Kidney (tissue), 22 donors: ENCODE measurements at places on chromosomes 1 and 21. TPM values are rescaled to one million over a fixed set of nuclear protein-coding genes. Genes with fewer than 3 reads are reported as not detected.
A peak's percentile ranks its signal among the peaks of the same experiment; 100 is the strongest.

DNA sequence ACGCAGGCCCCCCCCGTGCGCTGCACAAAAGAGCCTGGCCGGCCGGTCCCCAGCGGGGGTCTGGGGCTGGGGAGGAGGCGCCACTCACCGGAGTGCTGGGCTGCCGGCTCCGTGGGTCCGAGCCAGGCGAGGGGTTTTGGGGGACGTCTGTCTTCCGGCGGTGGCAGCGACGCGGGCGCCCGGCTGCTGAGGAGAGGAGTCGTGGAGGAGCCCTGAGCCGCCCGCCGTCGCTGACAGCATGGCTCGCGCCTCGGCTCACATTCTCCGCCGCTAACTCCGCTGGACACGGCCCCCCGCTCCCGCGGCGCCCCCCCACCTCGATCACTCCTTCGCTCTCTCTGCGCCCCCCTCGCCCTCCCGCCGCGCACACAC lies 649 bp downstream of the AHDC1 start:
- peak overlapping the region; percentile 95 for H3K27ac ChIP-seq
- DNase-seq: no peak
- H3K27me3 ChIP-seq: no peaks in the 10 kb centered on the region

GRCh38 chr1:205668951-205669340 lies 11.4 kb downstream of the SLC45A3 start:
- H3K4me1 ChIP-seq: peaks cover 2% of the 10 kb centered on the region
- H3K36me3 ChIP-seq: no peaks in the 10 kb centered on the region
- DNase-seq: peak; percentile 35
- H3K4me3 ChIP-seq: no peak overlapping the region
- H3K27me3 ChIP-seq: no peaks in the 10 kb centered on the region
- H3K27ac ChIP-seq: no peak overlapping the region

DNA sequence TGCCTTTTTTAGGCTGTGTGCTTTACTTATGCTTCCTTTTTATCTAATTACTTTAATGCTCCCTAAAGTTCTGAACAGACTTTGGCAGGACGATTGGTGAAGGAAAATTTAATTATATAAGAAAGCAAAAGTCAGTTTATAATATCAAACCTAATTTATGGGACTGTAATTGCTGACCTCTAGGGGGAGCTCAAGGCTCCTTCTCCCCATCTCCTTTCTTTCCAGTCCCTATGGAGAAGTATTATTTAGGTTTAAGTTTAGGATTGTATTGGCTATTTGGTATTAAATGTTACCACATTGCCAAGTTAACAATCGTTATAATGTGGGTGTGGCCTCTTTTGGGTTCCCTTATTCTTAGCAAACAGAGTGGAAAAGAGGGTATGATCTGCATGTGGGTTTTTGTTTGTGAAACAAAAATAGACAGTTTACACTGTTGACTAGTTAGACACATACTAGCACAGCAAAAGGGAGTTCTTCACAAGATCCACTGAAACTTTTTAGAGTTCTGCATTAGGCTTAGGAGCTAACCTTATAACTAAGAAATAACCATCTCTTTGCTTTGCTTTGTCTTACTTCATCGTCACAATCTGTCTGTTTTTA lies 48.2 kb upstream of the TNFSF4 start:
- no peaks in the 10 kb centered on the region for H3K27me3 ChIP-seq
- no peaks in the 10 kb centered on the region for H3K4me1 ChIP-seq
- no peak overlapping the region for H3K4me3 ChIP-seq
- no peaks in the 10 kb centered on the region for H3K36me3 ChIP-seq
- H3K27ac ChIP-seq: no peak overlapping the region
- DNase-seq: peak; percentile 21

- no peaks in the 10 kb centered on the region for H3K4me1 ChIP-seq
- peak; percentile 19 for DNase-seq
- H3K27ac ChIP-seq: no peak overlapping the region
- no peaks in the 10 kb centered on the region for H3K27me3 ChIP-seq
- H3K4me3 ChIP-seq: no peak overlapping the region
Measured at GRCh38 chr1:79353224-79353623, 346.7 kb upstream of the ADGRL4 start.

GRCh38 chr1:159949123-159949522 lies 3.7 kb upstream of the IGSF9 start:
- H3K4me3 ChIP-seq: no peak overlapping the region
- no peak overlapping the region for H3K27ac ChIP-seq
- no peaks in the 10 kb centered on the region for H3K36me3 ChIP-seq
- H3K4me1 ChIP-seq: no peaks in the 10 kb centered on the region

GRCh38 chr1:93575621-93576284 lies 105.9 kb downstream of the BCAR3 start:
- no peak overlapping the region for H3K4me3 ChIP-seq
- H3K27ac ChIP-seq: no peak overlapping the region
- peak; percentile 37 for DNase-seq
- no peaks in the 10 kb centered on the region for H3K27me3 ChIP-seq
- H3K4me1 ChIP-seq: peaks cover 24% of the 10 kb centered on the region

DNA sequence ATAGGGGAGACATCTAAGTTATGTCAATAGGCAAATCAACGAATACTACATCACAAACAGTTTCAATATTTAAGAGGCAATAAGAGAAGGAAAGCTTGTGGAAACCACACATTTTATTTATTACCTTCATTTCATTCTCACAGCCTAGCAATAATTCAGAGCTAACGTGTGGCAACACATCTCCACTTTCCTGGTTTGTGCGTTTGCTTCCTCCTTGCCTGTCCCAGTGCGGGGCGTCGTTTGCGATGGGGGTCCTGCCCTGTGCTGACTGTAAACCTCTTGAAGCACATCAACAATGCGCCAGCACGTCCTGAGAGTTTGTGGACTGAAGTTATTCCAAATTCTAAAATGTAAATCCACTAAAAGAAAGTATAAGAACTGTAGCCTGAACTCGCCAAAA lies 14.4 kb upstream of the VPS26C start:
- H3K4me3 ChIP-seq: no peak overlapping the region
- no peaks in the 10 kb centered on the region for H3K36me3 ChIP-seq
- no peak for DNase-seq
- no peaks in the 10 kb centered on the region for H3K4me1 ChIP-seq
- H3K27me3 ChIP-seq: no peaks in the 10 kb centered on the region
- H3K27ac ChIP-seq: no peak overlapping the region

- peak overlapping the region; percentile 77 for H3K4me3 ChIP-seq
- peak; percentile 54 for DNase-seq
- no peaks in the 10 kb centered on the region for H3K27me3 ChIP-seq
Measured at GRCh38 chr1:164562947-164563520, 4.0 kb downstream of the PBX1 start.

- H3K4me3 ChIP-seq: no peak overlapping the region
- H3K4me1 ChIP-seq: no peaks in the 10 kb centered on the region
- H3K27me3 ChIP-seq: no peaks in the 10 kb centered on the region
- no peak overlapping the region for H3K27ac ChIP-seq
- no peak for DNase-seq
Measured at GRCh38 chr1:50156241-50157010, 47.7 kb downstream of the ELAVL4 start.

GRCh38 chr1:114535401-114535800 lies 24.4 kb upstream of the TRIM33 start:
- no peaks in the 10 kb centered on the region for H3K4me1 ChIP-seq
- no peak for DNase-seq
- no peaks in the 10 kb centered on the region for H3K36me3 ChIP-seq
- no peaks in the 10 kb centered on the region for H3K27me3 ChIP-seq

GRCh38 chr1:25117233-25117823 lies 115.0 kb downstream of the SYF2 start:
- no peaks in the 10 kb centered on the region for H3K4me1 ChIP-seq
- no peaks in the 10 kb centered on the region for H3K27me3 ChIP-seq
- no peaks in the 10 kb centered on the region for H3K36me3 ChIP-seq
- H3K27ac ChIP-seq: no peak overlapping the region
- no peak overlapping the region for H3K4me3 ChIP-seq

DNA sequence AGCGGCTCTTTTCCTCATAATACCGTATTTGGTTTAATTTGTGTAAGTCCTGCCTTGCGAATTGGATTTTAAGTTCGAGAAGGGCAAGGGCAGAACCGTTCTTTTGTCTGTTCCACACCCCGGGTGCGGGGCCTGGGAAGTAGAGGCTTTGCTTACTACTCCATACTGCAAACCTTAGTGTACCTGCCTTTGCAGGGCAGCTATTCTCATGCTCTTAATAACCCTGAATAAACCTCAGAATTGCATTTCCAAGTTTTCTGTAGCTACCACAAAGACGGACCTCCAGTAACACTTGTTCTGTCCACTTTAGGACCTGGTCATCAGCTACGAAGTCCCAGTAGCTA lies 657 bp upstream of the HNRNPU start:
- H3K4me1 ChIP-seq: peaks cover 15% of the 10 kb centered on the region
- H3K27ac ChIP-seq: peak overlapping the region; percentile 100
- H3K4me3 ChIP-seq: peak overlapping the region; percentile 72
- peaks cover 9% of the 10 kb centered on the region for H3K36me3 ChIP-seq
- H3K27me3 ChIP-seq: no peaks in the 10 kb centered on the region
- peak; percentile 67 for DNase-seq

DNA sequence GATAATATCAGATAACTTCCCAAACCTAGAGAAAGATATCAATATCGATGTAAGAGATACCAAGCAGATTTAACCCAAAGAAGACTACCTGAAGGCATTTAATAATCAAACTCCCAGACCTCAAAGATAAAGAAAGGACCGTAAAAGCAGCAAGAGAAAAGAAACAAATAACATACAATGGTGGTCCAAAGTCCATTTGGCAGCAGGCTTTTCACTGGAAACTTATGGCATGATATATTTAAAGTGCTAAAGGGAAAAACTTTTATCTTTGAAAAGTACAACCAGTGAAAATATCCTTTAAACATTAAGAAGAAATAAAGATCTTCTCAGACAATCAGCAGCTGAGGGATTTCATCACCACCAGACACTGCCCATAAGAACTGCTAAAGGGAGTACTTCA lies 812.7 kb upstream of the ADAMTS5 start:
- no peak overlapping the region for H3K4me3 ChIP-seq
- DNase-seq: no peak
- no peak overlapping the region for H3K27ac ChIP-seq

DNA sequence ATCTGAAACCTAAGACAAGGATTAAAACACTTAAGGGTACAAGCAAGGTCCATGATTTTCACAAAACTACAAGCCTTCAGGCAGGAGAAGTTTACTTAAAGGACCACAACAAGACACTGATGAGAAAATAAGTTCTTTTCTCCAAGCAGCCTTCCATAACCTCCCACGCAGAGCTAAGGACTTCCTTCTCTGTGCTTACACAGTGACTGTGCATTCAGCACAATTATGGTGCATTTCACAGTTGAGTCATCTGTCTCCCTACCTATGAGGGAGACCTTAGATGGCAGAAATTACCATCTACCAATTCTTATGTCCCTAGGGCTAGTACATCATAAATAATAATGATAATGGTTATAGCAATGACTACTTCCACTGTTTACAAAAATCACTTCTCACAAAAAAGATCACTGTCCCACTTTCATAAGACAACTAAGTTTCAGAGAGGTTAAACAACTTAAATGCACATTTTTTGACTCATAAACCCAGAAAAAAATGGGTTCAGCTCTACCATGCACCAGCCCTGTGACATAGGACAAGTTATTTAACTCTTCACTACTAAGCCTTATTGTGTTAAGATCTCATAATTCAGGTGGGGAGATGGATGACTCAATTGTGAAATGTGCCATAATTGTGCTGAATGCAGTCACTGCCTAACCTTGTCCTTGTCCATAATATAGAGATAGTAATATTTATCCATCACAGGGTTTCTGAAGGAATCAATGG lies 45.3 kb downstream of the TARBP1 start:
- no peak overlapping the region for H3K4me3 ChIP-seq
- peak; percentile 28 for DNase-seq
- H3K36me3 ChIP-seq: peaks cover 5% of the 10 kb centered on the region
- no peaks in the 10 kb centered on the region for H3K27me3 ChIP-seq
- peaks cover 7% of the 10 kb centered on the region for H3K4me1 ChIP-seq

- no peak for DNase-seq
- H3K27ac ChIP-seq: no peak overlapping the region
- H3K27me3 ChIP-seq: no peaks in the 10 kb centered on the region
- no peaks in the 10 kb centered on the region for H3K36me3 ChIP-seq
- H3K4me3 ChIP-seq: no peak overlapping the region
Measured at GRCh38 chr21:18869104-18869503, 465.5 kb upstream of the TMPRSS15 start.

GRCh38 chr1:173408886-173409285 lies 68.2 kb upstream of the PRDX6 start:
- H3K27ac ChIP-seq: no peak overlapping the region
- H3K36me3 ChIP-seq: no peaks in the 10 kb centered on the region
- no peak for DNase-seq
- H3K4me3 ChIP-seq: no peak overlapping the region
- no peaks in the 10 kb centered on the region for H3K4me1 ChIP-seq
- H3K27me3 ChIP-seq: no peaks in the 10 kb centered on the region

- no peaks in the 10 kb centered on the region for H3K4me1 ChIP-seq
- H3K27me3 ChIP-seq: no peaks in the 10 kb centered on the region
- DNase-seq: no peak
- peaks cover 19% of the 10 kb centered on the region for H3K36me3 ChIP-seq
Measured at GRCh38 chr1:16302709-16303627, 49.3 kb downstream of the FBXO42 start.

The CHRM3 gene
- polyA plus RNA-seq: 1.4 TPM

The MATN1 gene
- not detected for polyA plus RNA-seq

The CFAP107 gene
- polyA plus RNA-seq: not detected

The KMO gene
- polyA plus RNA-seq: 35.5 TPM

The OR2L5 gene
- polyA plus RNA-seq: not detected

The CATSPER4 gene
- not detected for polyA plus RNA-seq

The HSPB7 gene
- polyA plus RNA-seq: 17.0 TPM

The PTGS2 gene
- 1.5 TPM for polyA plus RNA-seq
